ENCODE measurements at places on chromosomes 4 and X.

DNA sequence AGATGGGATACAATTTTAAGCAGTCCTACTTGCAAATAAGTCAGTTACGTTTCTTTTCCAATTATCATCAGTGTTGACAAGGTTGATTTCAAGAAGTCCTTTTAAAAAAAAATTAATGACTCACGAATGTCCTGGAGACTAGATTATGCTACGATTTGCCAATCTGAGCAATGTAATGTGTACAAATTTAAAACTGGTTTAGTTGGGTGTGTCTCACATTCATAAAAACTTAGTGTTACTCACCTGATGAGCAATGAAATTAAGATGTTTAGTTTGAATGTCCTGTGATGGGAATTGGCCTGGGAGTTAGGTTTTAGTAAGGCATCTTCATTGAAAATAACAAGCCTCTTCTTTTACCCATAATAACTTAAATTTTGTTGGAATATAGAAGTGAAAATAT, 136.7 kb upstream of the POF1B start:
- DNase-seq: no peak

DNA sequence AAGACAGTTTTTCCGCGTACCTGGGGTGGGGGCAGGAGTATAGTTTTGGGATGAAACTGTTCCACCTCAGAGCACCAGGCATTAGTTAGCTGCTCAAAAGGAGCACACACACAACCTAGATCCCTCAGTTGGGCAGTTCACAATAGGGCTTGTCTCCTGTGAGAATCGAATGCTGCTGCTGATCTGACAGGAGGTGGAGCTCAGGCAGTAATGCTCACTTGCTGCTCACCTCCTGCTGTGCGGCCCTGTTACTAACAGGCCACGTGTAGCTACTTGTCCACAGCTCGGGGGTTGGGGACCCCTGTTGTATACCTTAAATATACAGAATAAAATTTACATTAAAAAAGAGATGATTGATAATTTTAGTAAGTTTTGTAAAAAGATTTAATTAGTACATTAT, 191.5 kb downstream of the SLC7A11 start:
- no peak for DNase-seq

- DNase-seq: no peak
These were observed 331.2 kb downstream of the PAPSS1 start for GRCh38 chr4:107388736-107389274.

DNA sequence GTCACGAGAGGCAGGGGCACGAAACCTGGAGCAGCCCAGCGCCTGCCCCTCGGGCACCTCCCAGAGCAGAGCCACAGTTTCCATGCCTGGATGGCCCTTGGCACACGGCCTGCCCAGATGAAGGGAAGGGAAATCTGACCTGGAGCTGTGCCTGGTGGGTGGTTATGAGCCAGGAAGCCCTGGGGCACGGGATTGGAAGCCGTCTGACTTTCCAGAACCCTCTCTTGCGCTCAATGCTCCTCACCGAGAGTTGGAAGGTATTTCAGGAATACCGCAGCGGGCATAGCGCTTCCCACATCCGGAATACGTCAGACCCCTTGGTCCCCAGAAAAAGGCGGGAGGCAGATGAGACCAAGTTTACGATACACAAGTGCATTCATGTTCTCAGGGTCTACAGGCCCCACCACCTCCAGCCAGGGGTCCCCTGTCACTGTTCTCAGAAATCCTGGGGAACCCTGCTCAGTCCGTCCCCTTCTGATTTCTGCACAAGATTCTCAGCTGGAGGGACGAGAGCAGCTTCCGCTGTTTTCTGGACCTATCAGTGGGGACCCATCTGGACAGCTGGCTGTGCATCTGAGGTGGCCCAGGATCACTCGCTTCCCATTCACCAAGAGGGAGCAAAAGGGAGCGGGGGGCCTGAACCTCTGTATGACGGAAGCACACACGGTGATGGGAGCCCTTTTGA, 172.9 kb downstream of the AFAP1 start:
- no peak for DNase-seq

- no peak for DNase-seq
These were observed 208.6 kb downstream of the VEGFC start for GRCh38 chr4:176584031-176584606.

GRCh38 chrX:2789569-2789968, 37.7 kb downstream of the XG start:
- DNase-seq: no peak

- DNase-seq: no peak
These were observed 102.6 kb upstream of the LNX1 start for GRCh38 chr4:53693909-53694308.

- no peak for DNase-seq
These were observed 41.8 kb downstream of the ADRA2C start for GRCh38 chr4:3807822-3808496.

GRCh38 chrX:10507181-10507580, 113.2 kb downstream of the MID1 start:
- no peak for DNase-seq

GRCh38 chr4:101211146-101211553, 136.2 kb downstream of the PPP3CA start:
- DNase-seq: no peak

DNA sequence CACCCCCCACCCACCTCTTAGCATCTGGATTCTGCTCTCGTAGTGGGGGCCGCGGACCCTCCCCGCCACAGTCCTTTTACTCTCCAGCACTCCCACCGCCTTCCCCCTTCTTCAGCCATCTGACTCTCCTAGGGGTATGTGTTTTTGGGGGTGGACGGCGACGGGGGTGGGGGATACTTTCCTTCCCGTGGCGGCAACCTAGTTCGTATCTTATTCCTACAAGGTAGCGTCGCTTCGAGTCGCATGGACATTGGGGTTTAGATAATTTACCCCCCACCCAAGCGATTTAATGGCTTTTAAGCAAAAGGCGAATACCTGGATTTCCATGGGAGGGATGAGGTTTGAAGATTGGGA, 1.3 kb upstream of the BCORL1 start:
- no peak for DNase-seq

DNA sequence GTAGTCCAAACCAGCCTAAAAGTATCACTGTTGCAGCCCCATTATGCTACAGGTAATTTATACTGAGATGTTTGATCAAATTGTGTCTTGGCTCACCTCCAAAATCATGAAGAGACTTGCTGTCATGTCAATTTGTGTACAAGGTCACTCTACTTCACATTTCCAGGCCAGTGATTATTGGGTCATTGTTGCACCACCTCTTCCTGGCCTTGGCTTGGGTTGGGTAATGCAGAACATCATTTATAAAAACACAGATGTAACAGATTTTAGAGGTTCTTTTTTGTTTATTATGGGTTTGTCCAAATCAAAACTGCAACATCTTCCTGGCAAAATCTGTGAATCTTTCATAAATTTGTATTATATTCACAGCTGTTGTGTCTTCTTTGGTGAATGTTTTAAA, 459.5 kb downstream of the ANKRD50 start:
- no peak for DNase-seq

- no peak for DNase-seq
These were observed 30.9 kb downstream of the RTL9 start for GRCh38 chrX:110389570-110389969.

GRCh38 chr4:183503497-183504063, 1.3 kb upstream of the ING2 start:
- DNase-seq: no peak

DNA sequence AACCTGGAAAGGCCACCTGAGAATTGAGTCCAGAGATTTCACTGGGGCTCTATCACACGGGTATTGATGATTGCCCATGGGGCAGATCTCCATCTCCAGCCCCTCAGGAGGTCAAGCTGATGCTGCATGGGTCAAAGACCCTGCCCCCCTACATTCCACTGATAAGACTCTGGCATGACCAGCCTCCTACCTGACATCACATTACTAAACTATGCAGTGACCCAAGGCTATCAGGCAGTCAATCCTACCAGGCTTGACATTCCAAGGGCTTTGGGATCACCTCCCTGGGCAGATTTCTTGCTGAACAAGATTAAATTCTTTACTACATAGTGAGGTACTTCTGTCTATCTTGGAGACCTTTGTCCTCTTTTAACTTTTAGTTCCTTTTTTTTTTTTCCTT, 192.7 kb upstream of the STS start:
- DNase-seq: no peak

GRCh38 chrX:31499109-31499508, 427.3 kb upstream of the FTHL17 start:
- no peak for DNase-seq

DNA sequence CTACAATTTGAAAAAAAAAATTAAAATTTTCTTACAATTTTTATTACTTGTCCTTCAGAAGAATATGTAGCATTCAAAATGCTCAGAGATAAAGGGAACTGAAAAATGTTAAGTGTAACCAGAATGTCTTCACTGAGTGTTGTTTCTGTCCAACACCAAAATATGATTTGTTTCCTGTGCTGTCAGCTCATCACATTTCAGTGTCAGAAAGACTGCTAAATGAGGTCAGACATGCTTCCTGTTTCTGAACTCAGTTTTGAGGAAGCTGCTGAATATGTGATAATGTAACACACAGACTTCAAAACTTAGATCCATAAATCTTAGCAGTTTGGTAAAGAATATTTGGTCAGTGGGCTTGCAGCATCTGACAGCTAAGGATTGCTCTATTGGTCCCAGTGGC, 1849.7 kb downstream of the PCDH7 start:
- no peak for DNase-seq

DNA sequence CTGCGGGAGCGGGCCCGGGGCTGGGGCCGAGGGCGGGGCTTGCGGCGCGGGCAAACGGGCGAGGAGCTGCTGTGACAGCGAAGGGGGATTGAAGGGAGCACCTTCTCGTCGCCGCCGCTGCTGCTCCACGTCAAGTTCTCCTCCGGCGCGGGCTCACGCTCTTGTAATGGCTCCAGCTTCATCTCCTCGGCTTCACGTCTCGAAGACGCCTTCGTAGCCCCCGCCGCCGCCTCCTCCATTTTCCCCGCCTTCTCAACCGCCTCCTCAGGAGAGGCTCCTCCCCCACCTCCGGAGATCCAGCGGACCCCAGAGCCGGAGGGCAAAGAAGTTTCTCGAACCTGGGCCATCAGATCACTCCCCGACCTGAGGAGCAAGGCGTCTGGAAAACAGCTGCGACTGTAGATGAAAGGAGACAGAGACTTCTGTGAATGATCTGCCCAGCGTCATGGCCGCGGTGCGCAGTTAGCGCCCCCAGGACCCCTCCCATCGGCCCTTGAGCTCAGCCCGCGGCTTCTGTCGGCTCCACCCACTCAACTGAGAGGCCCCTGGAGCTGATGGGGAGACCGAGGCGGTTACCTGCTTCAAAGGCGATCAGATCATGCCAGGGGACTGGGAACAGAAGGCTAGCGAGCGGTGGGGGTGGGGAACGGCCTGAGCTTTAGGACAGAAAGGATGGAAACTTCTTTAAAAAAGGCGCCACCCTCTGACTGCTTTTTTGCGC, 895 bp downstream of the USP51 start:
- no peak for DNase-seq

- no peak for DNase-seq
These were observed 1.7 kb downstream of the CTBP1 start for GRCh38 chr4:1246901-1247863.

DNA sequence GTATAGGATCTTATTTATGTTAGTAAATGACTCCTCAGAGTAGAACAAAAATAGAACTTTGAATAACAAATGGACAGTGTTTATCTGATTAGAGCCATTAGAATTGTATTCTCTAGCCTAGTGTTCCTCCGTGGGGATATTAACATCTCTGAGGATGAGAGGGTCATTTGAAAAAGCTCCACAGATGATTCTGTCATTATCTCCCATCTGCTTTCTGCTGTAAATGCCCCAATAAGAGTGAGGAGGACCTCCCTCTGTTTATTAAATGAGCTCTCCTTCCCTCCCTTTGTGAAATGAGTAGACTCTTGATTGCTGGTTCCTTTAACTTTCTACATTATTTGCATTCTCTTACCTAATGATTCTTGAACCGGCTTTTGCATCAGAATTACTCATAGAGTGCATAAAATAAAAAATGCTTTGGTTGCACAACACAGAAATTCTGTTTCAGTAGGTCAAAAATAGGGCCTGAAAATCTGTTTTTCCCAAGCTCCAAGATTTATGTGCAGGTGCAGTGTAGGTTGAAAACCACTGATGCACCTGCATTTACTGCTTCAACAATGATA, 18.0 kb downstream of the GC start:
- DNase-seq: no peak

- DNase-seq: no peak
These were observed 1.7 kb upstream of the UBA1 start for GRCh38 chrX:47191806-47192401.

DNA sequence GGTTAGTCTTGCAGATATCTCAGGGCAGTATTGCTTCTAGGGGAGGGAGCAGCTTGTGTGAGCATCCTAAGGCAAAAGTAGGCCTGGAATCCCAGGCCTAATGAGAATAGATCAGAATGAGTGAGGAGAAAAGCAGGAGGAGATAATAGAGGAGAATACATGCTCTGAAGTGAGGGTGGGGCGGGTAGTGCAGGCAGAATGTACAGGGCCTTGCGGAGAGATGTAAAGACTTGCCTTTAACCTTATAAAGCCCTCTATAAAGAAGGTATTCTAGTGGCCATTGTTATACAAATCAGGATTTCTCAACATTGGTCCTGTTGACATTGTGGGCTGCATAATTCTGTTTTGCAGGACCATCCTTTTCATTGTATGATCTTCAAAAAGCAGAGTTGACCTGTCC, 855.3 kb downstream of the PCDH7 start:
- no peak for DNase-seq

GRCh38 chr4:150126201-150126863, 48.1 kb downstream of the DCLK2 start:
- DNase-seq: no peak

GRCh38 chr4:3176367-3177229, 72.4 kb upstream of the MSANTD1 start:
- DNase-seq: no peak

DNA sequence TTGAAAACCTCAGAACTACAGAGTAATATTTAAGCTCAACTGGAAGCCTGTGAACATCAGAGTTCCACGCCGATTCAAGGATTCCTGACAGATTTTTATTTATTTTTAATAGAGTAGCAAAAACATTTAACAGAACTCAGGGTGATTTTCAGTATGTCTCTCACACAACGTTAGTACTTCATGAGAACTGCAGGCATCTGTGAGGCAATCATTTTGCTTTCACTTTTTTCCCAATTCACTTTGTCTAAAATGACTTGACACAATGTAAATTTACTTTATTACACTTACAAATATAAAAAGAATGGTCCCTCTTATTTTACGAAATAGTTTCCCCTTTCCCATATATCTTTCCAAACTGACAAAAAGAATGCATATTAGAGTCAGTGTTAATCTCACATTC, 869.5 kb upstream of the EPHA5 start:
- no peak for DNase-seq

GRCh38 chr4:77026322-77026704, 49.5 kb downstream of the CCNI start:
- DNase-seq: no peak

GRCh38 chr4:84496706-84497503, 2.2 kb downstream of the NKX6-1 start:
- DNase-seq: no peak

- DNase-seq: no peak
These were observed 115.5 kb downstream of the ARX start for GRCh38 chrX:24900234-24900633.

DNA sequence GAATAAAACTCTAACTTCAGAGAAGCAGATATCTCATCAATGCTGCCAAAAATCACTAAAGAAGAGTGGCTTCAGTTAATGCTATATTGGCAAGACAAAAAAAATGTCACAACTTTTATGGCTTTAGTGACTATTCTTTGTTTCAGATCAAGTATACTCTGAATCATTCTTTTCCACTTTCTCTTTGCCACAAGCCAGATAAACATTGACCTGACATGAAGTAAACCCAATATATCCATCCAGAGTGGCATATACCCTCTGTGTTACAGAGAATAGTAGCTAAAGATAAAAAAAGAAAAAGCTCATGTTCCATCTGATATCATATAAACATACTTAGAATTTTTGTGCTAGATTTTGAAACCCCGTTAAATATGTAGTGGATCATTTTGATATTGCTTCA, 206.7 kb upstream of the CNKSR2 start:
- no peak for DNase-seq
